ENCODE measurements at places on chromosomes 2 and 18. TPM values are rescaled to one million over a fixed set of nuclear protein-coding genes. Genes with fewer than 3 reads are reported as not detected.

The XDH gene
- total RNA-seq: 1.4 TPM

The KATNAL2 gene
- 1.7 TPM for total RNA-seq

The TCF7L1 gene
- total RNA-seq: 10.9 TPM

The NTSR2 gene
- total RNA-seq: not detected

The RNF103 gene
- 54.4 TPM for total RNA-seq

The C2orf80 gene
- not detected for total RNA-seq

The FBXO36 gene
- 0.87 TPM for total RNA-seq

The SERPINB5 gene
- total RNA-seq: 0.13 TPM

The CABLES1 gene
- total RNA-seq: 15.3 TPM

The IWS1 gene
- total RNA-seq: 38.9 TPM

The NT5DC4 gene
- not detected for total RNA-seq

The SLC9A4 gene
- not detected for total RNA-seq

The TMEM163 gene
- 0.16 TPM for total RNA-seq

The ARHGEF4 gene
- 9.3 TPM for total RNA-seq

The ACMSD gene
- total RNA-seq: not detected

The MYO7B gene
- 0.16 TPM for total RNA-seq
